Neuronal stem cell (in vitro differentiated cells): ENCODE measurements at places on chromosomes 13 and 19.

- DNase-seq = no peak
Measured at GRCh38 chr19:54648129-54648528, 14.7 kb upstream of the LILRB4 start.

GRCh38 chr13:70310396-70311119 is 202.3 kb upstream of the KLHL1 start:
- DNase-seq = peak; percentile 18

DNA sequence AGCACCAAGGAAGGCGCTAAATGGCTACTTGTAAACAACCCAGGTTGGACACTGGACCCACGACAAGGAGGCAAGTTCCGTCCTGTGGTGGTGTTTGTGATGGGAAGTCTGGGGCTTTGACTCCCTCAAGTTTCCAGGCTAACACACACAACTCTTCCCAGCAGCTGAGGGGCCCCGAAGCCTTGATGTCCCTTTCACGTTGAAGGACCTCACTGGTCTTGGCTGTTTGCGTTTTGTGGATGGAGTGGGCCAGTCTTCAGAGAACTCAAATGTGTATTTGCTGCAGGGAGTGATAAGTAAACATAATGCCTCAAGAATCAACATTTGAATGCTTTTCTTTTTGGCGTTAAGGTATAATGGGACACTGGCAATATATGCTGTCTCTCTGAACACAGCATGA is 199.2 kb downstream of the TM9SF2 start:
- DNase-seq = no peak

DNA sequence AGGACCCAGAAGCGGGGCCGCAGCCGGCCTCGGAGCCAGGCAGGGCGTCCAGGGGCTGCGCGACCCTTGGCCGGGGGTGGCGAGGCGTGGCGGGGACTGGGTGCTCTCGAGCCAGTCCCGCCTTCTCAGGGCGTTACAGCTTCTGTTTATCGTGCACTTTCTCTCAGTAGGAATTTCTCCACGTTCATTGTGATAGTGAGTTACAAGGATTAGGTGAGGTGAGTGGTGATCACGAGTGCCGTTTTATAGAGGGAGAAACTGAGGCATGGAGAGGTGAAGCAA is 600 bp downstream of the AP1M1 start:
- no peak for DNase-seq

DNA sequence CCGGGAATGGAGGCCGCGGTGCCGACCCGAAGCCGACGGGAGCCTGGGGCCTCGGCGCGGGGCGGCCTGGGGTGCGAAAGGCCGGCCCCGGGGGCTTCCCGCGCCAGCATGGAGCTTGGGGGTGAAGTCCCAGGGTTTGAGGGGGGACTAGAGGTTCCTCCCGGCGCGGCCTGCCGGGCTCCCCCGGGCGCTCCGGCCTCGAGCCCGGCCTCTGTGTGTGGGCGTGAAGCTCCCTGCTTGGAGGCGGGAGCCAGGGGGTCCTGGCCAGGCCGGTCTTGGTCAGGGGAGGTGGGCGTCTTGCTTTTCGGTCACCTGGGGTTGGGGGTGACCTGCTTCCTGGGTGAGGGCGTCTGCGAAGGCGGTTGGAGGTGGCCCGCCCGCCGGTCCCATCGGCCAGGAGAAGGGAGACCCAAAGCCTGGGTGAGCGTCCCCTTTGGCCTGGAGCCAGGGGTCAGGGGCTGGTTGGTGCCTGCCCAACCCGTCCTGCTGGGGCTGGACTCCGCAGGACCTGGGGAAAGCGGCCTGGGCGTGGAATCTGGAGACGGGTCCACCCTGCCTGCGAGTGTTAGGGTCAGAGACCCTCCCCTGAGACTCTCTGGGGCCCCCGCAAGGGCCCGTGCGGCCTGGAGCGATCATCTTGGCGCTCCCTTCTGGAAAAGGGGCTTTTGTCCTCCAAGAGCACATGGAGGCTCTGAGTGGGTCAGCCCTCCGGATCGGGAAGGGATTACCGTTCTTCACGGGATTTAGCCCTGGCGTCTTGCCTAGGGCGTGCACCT is 535 bp downstream of the BSG start:
- no peak for DNase-seq

GRCh38 chr19:30968210-30968609 is 381.0 kb downstream of the TSHZ3 start:
- DNase-seq = no peak
